ENCODE measurements at places on chromosomes 5 and 9.

DNA sequence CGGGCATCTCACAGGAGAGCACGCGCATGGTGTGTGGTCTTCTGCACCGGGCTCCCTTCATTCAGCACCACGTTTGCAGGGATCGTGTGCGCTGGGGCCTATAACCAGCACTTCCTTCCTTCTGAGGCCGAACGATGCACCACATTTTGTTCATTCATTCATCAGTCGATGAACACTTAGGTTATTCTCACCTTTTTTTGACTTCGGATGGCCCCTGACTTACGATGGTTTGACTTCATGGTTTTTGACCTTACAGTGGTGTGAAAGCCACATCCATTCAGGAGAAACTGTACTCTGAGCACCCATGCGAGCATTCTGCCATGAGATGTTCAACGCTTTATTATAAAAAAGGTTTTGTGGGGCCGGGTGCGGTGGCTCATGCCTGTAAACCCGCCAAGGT is 27.5 kb downstream of the TSPAN17 start:
- no peak for DNase-seq

- no peak for DNase-seq
These were observed 46.8 kb downstream of the ELAVL2 start for GRCh38 chr9:23779220-23779619.

DNA sequence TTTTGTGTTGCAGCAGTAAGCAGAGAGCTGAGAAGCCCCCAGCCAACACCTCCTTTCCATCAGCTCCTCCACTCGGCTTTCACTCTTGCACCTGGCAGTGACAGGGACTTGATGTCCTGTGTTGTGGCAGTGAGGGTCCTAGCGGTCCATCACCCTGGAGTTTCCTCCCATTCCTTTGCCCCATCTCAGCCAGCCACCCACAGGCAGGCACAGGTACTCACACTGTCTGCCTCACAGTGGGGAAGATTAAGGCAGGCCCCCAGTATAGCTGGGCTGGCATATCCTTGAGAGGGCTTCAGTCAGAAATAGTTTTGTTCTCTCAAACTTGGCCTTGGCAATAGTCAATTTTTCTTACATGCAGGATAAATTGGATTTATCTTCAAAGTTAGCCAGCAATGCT is 362.7 kb downstream of the GADD45G start:
- DNase-seq: no peak

DNA sequence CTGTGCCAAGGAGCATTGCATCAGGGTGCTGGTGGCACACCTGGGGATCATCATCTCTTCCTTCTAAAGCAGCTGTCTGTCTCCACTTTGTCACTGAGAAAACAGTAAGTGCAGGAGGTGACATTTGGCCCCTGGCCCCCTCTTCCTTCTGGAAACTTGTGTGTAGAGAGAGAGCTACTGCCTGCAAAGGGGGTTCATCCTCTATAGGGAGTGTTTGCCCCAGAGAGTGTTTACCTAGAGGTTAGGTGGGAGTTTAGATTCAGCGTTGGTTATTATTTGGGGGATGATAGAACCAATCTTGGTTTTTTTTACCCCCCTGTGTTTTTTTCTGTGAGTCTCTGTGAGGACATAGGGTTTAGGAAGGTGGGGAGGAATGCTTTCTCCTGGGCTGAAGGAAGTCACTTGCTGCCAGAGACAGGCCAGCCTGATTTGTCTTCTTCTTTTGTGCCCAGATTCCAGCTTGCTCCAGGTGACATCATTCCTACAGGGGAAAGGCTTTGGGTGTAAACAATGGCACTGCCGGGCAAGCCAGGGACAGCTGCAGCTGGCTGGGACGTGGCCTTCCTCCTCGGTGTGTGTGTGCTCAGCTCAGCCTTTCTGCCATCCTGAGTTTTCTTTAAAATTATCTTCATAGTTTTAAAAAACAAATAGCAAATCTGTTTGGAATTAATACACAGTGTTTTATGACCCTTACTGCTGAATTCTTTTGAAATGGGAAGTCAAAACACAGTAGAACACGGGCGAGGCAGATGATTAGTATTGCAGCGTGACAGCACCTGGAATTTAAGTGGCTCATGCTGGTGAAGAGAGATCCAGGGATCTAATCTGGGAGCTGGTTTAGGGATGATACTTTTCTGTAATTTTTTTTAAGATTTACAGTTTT is 24.5 kb downstream of the PRRC2B start:
- no peak for DNase-seq

- DNase-seq: no peak
These were observed 106.0 kb downstream of the PHF2 start for GRCh38 chr9:93682155-93682968.

DNA sequence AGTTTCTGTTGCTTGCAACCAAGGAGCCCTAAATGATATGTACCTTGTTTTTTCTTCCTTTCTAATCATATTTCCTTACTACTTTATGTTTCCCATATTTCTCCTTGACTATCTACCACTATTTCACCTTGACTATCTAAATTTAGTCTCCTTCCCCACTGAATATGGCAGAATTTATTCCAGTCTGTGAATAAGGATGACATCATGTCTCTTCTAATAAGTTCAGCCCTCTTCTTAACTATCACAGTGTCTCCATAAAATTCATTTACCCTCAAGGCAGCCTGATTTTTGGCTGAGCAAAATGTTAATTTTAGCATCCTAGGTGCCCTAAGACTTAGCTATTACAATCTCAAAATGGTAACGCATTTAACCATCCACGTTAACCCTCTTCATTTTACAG is 99.5 kb upstream of the EQTN start:
- DNase-seq: no peak

- DNase-seq: no peak
These were observed 6.1 kb upstream of the SLC44A1 start for GRCh38 chr9:105238302-105238701.

DNA sequence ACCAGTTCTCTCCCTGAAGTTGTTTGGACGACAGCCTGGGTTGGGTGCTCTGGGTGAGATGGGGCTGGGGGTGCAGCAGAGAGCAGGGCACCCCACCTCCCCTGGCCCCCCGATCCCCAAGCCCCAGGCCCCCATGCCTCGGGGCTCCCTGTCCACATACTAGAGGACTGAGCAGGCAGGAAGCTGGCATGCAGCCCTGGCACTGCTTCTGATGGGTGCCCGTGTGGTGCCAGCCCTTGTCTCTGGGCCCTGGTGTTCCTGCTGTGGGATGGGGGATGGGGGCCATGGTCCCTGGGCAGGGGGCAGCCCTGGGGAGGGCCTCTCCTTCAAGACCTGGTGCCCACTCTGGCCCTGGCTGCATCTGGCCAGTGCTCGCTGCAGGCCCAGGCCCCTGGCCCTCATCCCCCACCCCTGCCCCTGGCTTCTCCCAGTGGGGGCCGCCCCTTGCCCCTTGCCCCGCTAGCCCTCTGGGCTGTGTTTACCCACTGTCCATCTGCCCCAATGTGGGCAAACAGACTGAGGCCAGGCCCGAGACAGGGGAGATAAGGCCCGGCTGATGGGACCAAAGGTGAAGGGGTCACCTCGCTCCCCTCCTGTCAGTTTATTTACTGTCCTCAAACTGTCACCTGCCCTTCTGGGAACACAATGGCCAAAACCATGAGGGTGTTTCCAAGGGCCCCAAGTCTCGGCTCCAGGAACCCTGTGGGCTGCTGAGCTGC is 67.3 kb upstream of the RXRA start:
- DNase-seq: no peak

DNA sequence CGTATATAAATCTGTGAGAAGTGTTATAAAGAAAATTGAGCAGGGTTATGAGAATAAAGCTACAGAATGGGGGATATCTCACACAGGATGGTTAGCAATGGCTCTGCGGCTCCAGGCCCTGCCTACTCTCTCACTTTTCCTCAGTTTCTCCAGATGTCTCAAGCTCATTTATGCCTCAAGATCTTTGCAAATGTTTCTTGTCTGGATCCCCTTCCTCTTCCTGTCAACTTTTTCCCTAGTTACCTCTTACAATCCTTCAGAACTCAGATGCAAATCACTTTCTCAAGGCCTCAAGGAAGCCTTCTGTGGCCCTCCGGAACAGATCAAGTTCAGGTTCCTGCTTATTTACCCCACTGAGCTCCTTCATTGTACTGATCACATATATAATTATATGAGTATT is 386.4 kb downstream of the RAB3C start:
- no peak for DNase-seq

DNA sequence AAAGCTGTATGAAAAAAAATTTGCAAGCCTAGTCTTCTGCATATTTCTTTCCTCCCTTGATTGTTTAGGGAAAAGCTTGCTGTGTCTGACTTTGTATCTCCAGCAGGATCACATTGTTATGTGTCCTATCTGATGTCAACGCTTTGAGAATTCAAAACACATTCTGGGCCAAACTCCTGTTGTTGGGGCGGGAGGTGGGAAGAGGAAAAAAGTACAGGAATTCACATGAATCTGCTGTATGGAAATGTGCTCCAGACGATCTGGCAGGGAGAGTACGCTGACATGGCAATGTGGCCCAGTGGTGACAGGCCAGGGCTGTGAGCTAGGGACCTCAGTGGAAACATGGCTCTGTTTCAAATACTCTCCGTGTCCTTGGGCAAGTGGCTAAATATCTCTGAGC is 87.4 kb upstream of the GNA14 start:
- no peak for DNase-seq

GRCh38 chr5:90803381-90803780 is 244.8 kb downstream of the ADGRV1 start:
- DNase-seq: no peak

DNA sequence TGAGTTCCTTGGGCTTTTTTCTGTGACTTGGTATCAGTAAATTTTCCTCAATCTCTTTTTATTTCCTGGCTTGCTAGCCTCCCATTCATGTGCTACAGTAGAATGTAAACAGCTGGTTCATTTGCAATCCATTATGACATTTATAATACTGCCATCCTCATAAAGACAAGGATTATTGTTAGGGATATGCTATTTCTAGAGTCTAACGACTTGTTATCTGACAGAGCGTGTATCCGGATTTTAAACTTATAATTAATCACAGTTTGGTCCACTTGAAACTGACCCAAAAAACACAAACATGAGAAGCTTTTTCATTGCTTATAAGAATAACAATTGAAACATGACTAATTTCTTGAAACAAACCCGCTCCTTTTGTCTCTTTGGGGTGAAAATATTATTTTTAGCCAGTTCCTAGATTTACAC is 585.8 kb downstream of the TLE4 start:
- peak; percentile 26 for DNase-seq

DNA sequence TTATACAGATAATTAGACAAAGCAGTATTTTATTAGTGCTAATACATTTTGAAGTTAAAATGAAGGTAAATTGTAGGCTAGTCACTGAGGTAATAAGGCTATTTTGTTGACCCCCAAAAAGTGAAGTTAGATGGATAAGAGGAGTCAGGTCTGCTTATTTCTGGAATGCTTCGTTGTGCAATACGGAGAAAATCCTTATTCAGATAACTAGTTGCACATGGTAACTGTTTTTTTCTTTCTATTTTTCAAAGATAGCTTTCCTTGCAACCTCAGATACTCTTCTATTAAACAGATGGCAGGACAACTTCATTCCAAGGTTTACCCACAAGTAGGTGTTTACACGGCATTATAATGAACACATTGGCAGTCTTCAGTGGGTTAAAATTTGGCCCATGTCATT is 101.1 kb downstream of the TMEM174 start:
- no peak for DNase-seq

DNA sequence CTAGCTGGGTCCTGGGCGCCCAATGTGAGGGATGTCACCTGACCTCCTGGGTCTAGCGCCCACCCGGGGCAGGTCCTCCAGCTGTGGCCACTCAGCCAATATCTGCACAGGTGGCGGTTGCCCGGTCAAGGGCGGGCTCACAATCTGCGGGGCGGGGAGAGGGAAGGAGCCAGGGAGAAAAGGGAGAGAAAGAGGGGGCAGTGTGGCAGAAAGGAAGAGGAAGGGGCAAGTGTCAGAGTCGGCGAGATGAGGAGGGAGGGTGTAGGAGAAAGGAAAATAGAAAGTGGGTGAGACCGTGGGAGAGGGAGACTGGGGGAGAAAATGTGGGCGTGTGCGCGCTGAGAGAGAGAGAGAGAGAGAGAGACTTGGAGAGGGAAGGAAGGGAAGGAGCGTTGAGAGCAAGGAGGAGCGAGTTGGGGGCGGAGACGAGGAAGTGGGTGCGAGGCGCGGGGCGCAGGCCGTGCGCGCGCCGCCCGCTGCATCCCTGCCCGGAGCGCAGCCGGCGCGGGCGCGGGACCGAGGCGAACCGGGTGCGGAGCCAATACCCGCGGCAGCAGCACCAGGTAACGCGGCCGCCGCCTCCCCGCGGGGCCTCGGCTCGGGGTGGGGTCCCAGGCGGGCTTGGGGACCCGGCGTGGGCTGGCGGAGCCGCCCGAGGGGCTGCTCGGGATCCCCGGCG is at the start of gene HRH2:
HRH2 (plus strand) TSS at position 479 of the 679 bp plus-strand sequence. CDS start 25,163 bp downstream, outside the sequence.
- DNase-seq: no peak

DNA sequence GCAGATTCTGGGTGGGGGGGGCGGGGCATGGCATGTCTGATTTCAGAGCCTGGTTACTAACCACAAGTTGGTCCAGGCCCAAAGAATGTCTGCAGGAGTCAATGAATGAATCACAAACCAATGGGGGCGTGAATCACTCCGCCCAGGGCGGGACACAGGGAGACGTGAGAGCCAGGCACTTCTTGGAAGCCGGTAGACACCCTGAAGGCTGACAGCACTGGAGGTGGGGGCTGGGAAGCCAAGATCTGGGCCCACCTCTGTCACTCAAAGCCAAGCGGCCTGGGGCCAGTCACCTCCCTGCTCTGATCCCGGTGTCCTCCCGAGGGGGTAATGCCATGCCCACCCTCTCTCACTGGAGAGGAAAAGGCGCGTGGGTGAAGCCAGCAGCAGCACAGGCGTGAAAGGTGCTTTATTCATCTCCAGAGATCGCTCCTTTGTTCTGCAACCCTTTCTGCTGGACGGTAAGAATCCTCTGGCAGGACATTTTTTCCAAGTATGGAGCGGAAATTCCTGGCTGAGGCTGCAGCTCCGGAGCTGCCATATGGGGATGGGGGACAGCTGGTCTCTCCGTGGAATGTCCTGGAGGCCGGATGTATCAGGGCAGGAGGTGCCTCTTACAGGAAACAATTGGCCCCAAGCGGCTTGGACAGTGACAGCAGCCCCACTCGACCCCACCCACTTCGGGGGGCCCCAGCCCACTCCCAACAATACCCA is 85.0 kb downstream of the STK10 start:
- DNase-seq: peak; percentile 88

DNA sequence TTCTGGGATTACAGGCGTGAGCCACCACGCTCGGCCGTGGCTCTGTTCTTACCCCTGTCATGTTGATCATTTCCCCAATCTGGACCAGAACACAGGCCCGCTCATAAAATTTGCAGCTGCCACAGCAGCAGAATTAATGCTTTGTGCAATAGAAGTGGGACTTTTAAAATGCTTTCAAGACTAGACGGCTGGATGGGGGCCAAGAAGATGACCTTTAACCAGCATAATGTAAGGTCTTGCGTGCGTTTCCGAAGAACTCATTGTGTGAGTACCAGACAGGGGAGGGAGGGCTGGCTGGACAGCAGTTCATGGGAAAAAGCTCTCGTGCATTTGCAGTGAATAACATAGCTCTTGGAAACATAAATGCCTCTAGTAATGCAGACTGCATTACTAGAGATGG is 3.5 kb upstream of the WDR38 start:
- DNase-seq: no peak
